ENCODE measurements at places on chromosomes 2 and 18.

- DNase-seq: no peak
Measured at GRCh38 chr2:37417321-37417720, 72.9 kb downstream of the QPCT start.

DNA sequence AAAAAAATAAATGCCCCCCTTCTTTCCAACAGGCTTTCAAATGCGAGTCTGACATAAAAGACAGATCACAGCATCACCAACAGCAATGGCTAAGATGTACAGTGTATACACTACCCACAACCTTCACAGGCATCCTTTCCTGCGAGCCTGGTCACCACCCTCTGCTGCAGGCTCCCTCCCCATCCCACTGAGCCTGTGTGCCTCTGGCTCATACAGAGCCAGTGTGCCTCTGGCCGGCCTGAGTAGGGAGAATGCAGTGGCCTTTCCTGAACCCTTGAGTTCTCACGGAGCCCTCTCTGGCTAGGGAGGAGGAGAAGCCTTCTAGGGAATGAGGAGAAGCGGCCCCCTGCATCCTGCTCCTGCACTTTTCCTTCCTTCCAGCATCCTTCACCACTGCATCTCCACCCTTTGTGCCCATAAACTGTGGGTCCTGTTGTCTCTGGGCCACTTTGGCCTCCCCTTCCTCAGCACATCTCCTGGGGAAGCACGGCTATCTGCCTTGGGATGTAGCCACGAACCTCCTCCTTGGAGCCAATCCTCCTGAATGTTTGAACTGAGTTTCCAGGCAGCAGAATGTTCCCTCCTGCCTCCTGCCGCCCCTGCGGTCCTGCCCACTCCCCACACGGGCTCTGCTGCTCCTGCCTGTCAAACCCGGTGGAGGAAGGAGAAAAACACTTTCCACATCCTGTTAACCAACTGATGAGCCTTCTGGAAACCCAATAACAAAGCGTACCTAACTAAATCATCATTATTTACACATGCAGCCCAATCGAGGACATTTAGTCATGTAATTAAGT, 22.5 kb downstream of the GYPC start:
- no peak for DNase-seq

GRCh38 chr2:39737661-39738060, 41.4 kb downstream of the THUMPD2 start:
- DNase-seq: peak; percentile 65

DNA sequence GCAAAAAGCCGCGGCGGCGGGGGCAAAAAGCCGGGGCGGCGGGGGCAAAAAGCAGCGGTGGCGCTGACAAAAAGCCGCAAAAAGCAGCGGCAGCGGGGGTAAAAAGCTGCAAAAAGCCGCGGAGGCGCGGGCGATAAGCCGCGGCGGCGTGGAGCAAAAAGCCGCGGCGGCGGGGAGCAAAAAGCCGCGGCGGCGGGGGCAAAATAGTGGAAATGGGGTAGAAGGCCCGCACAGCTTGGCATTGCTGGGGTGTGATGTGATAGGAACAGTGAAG, 450.1 kb downstream of the ANKRD30B start:
- no peak for DNase-seq

GRCh38 chr2:240462073-240462706, 26.7 kb downstream of the GPC1 start:
- peak; percentile 7 for DNase-seq

DNA sequence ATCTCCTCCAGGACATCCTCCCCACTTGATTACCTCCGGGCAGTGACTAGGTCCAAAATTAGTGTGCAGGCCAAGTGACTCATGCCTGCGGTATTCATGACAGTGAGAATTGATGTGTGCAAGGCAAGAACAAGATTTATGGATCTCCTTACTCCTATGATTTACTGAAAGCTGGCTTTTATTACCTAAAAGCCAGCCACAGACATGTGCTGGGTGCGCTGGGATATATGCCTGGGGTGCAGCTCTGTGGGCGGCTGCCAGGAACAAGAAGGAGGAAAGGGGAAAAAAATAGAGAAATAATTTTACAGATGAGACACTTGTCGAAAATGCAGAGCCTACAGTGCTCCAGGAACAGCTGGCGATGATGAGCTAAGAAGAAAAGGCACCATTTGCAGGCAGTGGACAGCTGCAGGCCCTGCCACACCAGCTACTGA, 359.3 kb downstream of the CMPK2 start:
- no peak for DNase-seq

GRCh38 chr18:76483780-76484179, 11.3 kb downstream of the ZNF516 start:
- no peak for DNase-seq

- DNase-seq: no peak
Measured at GRCh38 chr2:177010861-177011260, 201.7 kb upstream of the HNRNPA3 start.

DNA sequence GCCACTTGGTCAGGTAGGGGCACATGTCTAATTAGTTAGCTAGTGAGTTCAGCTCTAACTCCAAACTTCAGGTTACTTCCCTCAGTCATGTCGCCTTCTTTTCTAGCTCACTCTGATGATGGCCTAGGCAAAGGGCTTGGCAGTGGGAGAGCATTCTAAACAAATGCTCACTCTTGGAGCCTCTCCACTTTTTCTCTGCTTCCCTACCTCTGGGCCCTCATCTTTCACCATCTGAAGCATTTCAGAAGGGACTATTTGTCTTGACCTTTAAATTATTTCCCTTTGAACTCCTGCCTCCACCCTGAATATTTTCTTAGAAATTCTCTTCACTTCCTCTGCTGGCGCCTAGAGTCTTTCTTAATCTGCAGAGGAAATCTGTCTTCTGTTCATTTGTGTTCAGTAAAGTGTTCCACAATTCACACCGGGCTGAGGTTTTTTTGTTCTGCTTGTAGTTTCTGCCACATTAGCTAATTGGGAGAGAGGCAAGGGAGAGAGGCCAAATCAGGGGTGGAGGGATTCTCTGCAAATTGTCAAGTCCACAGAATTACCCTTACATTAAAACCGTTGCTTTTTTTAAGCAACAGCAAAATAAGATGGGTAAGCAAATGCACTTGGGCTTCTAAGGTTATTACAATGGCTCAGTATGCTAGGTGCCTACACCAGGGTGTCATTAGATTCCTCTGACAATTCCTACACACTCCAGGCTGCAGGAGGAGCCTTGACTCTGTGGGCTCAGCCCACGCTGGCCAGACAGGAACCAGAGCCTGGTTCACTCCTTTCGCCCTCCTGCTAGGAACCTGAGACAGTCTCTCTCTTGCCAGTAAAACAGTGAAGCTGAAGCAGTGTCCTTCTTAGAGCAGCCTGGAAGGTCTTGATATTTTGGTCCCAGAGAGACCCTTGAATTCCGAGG, 5.5 kb downstream of the MSGN1 start:
- no peak for DNase-seq

DNA sequence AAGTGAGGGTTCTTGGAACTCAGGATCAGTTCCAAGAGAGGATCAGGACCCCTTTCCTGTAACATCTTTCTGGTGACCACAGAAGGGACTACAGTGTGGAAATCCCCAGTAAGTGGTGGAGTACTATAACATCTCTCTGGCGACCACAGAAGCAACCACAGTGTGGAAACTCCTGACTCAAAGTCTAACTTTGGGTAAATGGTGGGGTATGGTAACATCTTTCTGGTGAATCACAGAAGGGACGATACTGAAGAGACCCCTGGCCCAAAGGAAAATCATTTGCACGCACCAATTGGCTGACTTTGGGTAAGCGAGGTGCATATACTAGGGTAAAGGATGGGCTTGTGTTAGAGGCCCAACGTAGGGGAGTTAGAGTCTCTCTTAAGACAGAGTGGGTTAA, 56.3 kb upstream of the GULP1 start:
- no peak for DNase-seq

GRCh38 chr2:107466984-107467773, 359.5 kb upstream of the RGPD4 start:
- no peak for DNase-seq

GRCh38 chr2:237980751-237981150, 13.9 kb downstream of the UBE2F start:
- no peak for DNase-seq

- no peak for DNase-seq
Measured at GRCh38 chr2:232863996-232864395, 6.1 kb upstream of the SNORC start.

DNA sequence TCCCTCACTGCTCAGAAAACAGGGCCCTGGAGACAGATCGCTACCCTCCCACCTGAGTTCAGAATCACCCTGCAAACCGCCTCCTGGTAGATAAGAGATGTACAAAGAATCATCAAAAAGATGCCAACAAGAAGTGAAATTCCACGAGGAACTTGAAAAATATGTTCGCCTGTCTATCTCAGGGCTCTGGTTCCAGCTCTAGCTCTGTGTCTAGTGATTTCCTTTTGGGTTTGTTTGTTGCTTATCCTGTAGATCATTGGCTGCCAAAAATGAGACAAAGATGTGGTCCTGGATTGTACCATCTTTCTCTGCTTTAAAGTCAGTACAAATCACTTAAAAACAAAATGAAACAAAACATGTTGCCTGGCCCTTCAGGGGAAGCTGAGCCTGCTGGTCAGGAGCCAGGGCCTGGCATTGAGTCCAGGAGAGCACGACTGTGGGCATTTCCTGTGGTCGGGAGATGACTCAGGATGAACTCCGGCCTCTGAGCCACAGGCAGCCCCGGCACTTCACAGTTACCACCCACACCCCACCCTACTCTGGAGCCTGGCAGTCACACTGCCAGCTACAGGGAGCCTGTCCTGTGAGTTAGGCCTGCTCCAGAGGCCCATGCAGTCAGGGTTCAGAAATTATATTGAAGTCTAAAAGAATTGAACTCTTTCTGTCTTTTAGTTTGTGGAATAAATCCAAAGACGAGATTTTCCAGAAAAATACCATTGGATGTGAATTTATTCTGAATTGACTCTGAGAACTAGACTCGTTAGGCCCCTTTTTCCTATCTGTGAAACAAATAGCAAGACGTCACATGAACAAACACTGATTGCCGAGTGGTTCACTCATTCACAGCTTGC, 8.0 kb upstream of the ITGB6 start:
- DNase-seq: no peak

- DNase-seq: no peak
Measured at GRCh38 chr18:45417392-45417791, 197.9 kb upstream of the SLC14A2 start.

DNA sequence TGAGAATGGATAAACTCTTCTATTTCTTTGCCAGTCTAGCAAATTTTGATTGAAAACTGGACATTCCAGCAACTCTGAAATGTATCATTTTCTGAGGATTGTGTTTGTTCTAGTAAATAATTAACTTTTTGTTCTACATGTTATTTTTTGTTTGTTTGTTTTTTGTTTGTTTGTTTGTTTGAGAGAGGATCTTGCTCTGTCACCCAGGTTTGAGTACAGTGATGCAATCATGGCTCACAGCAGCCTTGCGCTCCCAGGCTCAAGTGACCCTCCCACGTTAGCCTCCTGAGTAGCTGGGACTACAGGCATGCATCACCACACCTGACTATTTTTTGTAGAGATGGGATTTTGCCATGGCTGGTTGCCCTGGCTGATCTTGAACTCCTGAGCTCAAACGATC, 65.2 kb upstream of the BARD1 start:
- DNase-seq: no peak

- DNase-seq: no peak
Measured at GRCh38 chr2:181805228-181806038, 86.1 kb upstream of the ITPRID2 start.

- no peak for DNase-seq
Measured at GRCh38 chr2:137179542-137179941, 414.2 kb downstream of the THSD7B start.

DNA sequence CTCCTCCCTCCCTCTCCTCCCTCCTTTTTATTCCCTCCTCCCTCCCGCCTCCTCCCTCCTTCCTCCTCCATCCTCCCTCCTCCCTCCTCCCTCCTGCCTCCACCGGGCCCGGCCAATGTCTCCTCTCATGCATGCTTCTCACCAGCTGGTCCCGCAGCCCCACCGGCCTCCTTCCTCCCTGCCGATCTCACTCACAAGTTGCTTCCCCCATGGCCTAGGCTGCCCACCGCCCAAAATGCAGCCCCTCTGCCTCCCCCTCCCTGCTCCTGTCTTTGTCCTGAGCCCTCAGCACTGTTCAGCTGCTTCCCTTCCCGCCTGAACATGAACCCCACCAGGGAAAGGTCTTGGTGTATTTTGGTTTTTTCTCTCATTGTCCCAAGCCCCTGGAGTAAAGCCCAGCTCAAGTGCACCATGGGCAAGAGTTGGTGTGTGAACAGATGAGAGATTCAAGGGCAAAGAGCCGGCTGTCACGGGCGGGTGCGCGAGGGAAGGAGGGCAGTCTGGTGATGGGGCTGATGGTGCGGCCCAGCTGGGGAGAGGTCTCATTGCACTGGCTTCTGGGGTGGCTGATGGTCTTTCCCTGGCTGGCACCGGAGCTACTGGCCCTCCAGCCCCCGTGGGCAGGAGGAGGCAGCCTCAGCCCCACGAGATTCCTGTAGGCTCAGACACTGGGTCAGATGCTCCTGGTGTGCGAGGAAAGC, 117.6 kb downstream of the TWIST2 start:
- DNase-seq: no peak

DNA sequence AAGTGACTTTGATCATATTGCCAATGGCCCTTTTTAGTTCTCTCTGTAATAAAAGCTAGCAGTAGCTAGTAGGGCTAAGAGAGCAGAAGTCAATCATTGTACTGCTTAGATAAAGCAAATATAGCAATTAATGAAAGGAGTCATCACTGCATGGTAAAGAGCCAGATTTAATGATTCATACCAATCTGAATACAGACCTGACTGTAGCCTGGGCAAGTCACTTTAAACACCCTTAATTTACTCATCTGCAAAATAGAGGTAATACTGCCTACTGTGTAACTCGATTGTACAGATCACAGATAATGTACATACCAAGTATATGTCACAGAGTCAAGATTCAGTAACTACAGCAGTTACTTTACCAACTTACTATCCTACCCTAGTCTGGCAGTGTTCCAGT, 63.6 kb downstream of the ASXL2 start:
- no peak for DNase-seq

- no peak for DNase-seq
Measured at GRCh38 chr2:237434866-237435311, 20.9 kb upstream of the COL6A3 start.

DNA sequence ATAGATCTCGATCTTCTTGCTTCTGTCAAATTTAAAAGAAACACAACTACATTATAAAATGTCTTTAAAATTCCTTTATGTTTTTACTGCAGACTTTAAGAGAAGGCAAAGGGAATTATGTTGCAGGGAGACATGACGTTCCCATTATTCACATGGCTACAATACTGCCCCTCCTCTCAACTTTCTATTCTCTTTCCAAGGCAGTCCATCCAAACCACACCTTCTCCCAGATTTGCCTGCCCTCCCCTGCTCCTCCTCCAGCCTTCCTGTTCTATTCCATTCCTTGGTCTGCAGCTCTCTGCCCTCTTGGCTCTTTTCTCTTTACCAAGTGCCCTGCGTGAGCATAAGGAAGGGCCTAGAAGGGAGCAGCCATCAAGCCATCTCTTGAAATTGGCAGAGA, 61.3 kb downstream of the NABP1 start:
- DNase-seq: no peak

GRCh38 chr2:148552675-148553331, 91.7 kb upstream of the EPC2 start:
- DNase-seq: no peak

All from WTC11 (cell line).